ENCODE measurements at places on chromosomes 3 and 15.

DNA sequence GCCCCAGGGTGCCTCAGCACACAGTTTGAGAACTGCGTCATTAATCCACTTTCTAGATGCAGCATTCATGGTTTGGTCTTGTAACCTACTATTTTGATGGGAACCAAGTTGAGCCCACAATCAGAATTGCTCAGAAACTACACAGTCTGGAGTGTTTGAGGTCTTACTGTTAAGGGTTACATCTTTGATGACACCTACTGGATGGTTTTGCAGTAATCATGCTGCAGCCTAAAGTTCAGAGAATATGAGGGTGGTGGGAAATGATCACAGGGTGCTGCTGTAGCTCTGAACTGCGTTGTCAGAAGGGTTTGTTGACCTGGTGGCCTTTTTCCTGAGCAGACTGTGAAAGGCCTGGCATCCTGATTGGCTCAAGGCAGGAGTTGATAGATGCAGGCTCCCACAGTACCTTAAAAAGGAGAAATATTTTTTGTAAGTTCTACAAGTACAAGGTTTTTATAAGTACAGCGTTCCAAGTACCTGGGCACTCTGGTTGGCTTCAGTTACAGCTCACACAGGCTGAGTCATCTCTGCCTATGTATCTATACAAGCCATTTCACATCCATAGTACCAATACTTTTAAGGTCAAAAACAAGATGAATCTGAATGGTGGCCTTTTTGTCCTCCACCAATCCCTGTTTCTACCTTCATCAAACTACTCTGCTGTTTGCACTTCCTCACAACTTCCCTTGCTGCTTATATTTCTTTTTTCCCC is 60.5 kb upstream of the ACKR4 start:
- no peak for DNase-seq

- no peak for DNase-seq
These were observed 671.7 kb upstream of the ROBO1 start for GRCh38 chr3:80439490-80439889.

GRCh38 chr3:97969541-97969940 is 2.7 kb downstream of the RIOX2 start:
- no peak for DNase-seq

DNA sequence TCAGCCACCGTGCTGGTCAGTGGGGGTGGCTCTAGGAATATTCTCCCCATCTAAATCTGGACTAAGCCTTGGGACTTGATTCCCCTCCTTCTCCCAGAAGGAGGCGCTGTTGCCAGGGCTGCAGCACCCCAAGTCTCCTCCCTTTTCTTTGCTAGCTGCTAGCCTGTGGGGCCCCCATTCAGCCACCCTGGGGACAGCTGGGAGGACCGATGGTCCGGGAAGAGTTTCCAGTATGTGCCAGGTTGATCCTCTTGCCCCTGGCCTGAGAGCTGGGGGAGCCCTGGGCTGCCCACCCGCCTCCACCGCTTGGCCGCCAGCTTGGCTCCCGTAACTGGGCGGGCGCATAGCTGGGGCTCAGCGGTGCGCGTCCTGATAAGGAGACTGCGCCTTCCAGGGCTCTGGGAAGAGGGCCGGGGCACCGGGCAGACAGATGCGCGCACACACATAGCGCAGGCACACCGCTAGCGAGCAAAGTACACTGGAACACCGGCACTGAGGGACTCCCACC is 4.2 kb downstream of the SMAD6 start:
- no peak for DNase-seq

GRCh38 chr15:33518421-33518820 is 207.7 kb downstream of the RYR3 start:
- no peak for DNase-seq

GRCh38 chr3:36011791-36012190 is 368.5 kb upstream of the STAC start:
- DNase-seq = no peak

DNA sequence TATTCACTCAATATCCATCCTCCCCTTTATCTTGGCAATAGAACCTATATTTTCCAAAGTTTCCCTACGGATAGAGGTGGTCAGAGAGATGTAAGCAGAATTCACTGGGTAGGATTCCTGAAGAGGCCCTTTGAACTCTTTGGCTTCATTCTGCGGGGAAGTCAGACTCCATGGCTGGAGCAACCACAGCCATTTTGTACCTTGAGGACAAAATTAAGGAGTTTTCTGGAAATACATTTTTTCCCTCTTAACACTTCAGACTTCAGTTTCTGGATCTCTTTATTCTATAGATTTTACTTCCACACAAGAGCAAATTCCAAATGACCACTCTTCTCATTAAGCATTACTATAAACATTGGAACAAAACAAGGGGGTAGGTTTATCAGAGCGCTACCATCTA is 43.3 kb downstream of the ADAMTS9 start:
- no peak for DNase-seq

GRCh38 chr3:56102032-56102431 is 366.2 kb downstream of the ERC2 start:
- DNase-seq = no peak

GRCh38 chr3:24135280-24135679 is 190.2 kb downstream of the NR1D2 start:
- no peak for DNase-seq

GRCh38 chr3:149417174-149417573 is 39.7 kb upstream of the TM4SF1 start:
- no peak for DNase-seq
